Epithelial cell of esophagus (primary cell): ENCODE measurements at places on chromosomes 16 and 17.

- no peak for DNase-seq
Measured at GRCh38 chr16:65772134-65772732, 594.3 kb upstream of the CDH5 start.

- peak; percentile 96 for DNase-seq
Measured at GRCh38 chr16:47574091-47575054, 113.2 kb downstream of the PHKB start.

- peak; percentile 45 for DNase-seq
Measured at GRCh38 chr16:79843631-79844043, 243.1 kb upstream of the MAF start.

DNA sequence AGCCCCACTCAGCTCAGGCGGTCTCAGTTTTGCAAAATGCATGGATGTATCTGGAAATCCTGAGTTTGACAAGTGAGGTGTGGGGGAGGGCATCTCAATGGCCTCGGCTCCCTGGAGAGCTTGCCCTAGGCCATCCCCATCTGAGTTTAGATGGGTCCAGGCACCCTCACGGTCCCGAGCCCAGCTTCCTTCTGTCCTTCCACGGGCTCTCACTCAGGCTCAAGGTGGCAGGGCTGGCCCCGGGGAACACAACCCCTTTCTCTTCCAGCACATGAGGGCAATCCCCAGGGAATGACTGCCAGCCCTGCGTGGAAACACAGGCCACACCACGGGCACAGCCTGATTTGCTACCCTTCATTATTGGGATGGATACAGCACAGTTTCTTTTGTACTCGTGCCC lies 58.4 kb downstream of the AMFR start:
- DNase-seq: no peak

DNA sequence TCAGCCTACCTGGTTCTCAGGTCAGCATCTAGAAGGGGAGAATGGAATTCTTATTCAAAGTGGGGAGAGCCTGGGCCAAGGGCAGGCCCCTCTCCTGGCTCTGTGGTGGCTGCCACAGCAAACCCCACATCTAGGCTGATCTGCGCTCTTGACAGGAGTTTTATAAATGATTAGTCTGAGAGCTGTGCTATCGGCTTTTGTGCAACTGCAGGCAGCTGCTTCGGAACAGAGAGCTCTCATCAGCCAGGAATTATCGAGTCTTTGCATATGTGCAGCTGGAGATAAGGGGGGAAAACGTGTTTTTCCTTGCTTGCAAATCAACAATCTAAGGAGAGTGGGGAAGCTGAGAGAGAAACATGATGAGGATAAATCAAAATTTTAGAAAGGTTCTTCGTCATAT lies 91.7 kb downstream of the HS3ST3A1 start:
- no peak for DNase-seq

DNA sequence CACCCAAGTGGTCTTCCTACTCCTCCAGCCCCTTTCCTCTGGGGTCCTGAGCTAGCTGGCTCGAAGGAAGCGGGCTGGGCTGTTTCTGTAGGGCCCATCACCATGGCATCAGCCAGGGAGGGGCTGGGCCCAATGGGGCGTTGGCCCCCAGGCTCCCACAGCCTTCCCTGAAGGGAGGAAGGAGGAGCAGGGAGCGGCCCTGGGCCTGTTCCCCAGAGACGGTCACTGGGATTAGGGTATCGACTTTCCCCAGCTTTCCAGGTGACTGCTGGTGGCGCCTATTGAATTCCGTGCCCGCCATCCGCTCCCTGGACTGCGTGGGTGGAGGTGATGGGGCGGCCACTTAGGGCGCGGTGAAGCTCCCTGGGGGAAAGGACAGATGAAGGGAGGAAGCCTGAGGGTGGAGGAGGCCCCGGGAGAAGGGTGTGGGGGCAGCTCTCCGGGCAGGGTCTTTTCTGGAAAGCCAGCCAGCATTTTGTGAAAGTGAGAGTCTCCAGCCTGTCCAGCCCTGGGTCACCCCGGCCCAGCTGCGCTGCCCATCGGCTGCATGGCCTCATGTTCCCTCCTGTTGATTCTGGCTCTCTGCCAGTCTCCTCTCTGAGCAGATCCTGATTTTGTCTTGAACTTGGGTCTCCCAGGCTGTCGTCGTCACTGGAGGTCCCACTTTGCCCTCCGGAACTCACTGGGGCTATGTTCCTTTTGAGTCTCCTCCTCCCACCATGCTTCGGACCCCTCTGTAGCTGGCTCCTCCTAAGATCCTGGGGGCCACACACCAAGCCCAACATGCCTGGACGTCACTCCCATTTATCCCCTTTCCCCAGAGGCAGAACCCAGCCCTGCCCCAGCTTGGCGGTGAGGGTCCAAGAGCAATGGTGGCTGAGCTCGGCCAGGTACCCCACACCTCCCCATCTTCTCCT lies 9.8 kb downstream of the NHERF1 start:
- peak; percentile 62 for DNase-seq

DNA sequence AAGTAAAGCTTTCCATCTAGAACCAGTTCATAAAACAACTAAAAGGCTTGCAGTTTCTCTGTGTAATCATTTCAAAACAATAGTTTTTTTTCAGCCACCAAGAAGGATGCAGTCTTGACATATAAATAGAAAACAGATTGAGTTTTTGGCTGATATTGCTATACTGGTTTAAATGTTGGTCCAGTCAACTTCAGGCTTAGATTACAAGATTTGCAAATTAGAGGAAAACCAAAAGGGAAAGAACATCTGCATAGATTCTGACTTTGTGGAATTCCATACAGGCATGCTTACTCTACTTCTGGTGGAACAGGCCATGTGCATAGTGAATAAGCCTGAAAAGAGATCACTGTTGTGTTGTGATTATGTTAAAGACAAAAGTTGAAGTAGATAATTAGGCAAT lies 150.3 kb downstream of the BCAS3 start:
- DNase-seq: no peak

DNA sequence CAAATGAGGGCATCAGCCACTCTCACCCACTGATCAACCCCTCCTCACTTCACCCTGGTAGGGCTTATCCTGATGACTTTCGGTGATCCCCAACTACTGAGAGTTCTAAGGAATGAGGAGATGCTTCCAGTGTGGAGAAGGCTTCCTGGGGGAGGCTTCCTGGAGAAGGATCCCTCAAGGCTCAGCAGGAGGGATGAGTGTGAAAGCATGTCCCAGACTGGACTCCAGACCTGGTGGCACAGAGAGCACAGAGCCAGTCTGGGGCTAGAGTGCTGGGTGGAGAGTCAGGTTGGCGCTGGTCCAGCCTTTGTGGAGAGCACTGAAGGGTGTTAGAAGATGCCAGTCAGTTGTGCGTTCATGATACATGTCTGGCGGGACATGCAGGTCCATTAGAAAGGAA lies 53.7 kb downstream of the PLD6 start:
- no peak for DNase-seq

DNA sequence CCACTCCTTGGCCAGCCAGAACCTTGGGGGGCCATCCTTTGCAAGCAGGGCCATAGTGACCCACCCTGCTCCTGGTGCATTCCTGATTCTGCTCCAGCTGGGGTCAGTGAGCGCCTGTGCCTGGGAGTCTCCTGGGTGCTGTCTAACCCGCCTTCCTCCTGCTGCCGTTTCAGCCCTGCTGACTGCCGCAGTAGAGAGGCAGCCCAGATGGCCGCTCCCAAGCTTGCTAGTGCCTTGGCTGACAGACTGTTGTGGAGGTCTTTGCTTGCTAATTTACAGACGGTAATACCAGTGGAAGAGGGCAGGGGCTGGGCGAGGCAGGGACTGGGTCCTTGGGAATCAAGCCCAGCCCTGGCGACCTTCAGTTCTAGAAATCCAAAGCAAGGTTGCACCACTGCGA lies 99.6 kb downstream of the SOCS1 start:
- no peak for DNase-seq

DNA sequence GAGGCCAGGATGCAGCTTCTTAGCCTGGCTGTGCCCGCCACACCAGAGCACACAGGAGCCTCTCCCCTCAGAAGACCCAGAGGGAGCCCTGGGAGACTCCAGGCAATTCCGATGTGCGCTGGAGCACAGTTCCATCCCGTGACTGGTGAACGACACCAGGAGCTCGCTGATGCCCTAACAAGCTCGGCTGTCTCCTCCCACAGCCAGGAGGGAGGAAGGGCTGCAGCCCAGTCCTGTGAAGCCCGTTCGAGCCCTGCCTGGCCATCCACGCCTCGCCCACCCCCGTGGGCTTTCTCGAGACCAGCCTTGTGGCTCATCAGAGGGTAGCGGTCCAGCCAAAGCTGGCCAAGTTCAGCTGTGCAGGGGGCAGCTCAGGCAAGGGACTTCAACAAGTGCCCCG lies 21.8 kb upstream of the RASD1 start:
- no peak for DNase-seq

GRCh38 chr17:34981538-34982241 lies 1.4 kb downstream of the LIG3 start:
- peak; percentile 27 for DNase-seq

GRCh38 chr16:82651921-82652601 lies 25.3 kb downstream of the CDH13 start:
- DNase-seq: no peak

- no peak for DNase-seq
Measured at GRCh38 chr17:29252101-29252791, 5.6 kb downstream of the CRYBA1 start.

GRCh38 chr16:48029768-48030167 lies 126.0 kb downstream of the ABCC12 start:
- no peak for DNase-seq

- no peak for DNase-seq
Measured at GRCh38 chr16:1125471-1125870, 27.4 kb upstream of the CACNA1H start.

- DNase-seq: no peak
Measured at GRCh38 chr16:12920739-12921138, 19.3 kb downstream of the SHISA9 start.

DNA sequence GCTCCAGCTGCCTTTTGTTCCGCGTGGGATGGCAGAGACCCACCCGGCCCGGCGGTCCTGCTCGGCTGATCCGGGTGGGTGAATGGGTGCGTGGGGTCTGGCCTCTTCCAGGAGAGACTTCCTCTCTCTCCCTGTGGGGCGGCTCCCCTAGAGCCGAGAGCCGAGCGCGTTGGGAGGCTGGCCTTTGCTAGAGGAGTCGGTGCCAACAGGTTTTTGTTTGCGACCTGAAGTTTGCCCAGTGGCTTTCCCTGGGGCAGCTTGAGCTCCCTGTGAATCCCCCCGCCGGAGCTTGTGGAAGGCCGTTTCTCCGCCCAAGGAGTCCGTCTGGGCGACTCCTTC lies 970 bp downstream of the EPN2 start:
- peak; percentile 31 for DNase-seq

- DNase-seq: peak; percentile 3
Measured at GRCh38 chr17:37131669-37132611, 183.2 kb downstream of the AATF start.

- DNase-seq: no peak
Measured at GRCh38 chr17:71192039-71192555, 928.7 kb upstream of the SOX9 start.

GRCh38 chr16:78249056-78249455 lies 149.6 kb downstream of the WWOX start:
- no peak for DNase-seq

DNA sequence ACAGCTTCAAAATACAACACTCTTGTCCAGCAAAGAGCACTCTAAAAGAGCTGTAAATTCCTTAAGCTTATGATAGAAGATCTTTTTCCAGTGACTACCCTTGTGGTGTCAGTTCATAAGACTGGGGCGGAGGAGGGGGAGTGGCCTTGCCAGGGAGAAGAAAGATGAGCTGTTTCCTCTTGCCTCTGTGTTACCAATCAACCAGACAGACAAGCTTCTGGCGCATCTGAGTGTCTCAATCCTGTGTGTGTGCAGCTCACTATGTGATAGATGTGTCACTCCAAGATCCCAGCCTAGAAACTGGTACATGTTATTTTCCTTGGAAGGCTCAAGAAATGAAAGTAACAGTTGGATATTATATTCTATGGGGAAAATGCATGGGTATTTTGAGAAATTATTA lies 167.4 kb upstream of the CACNG3 start:
- peak; percentile 9 for DNase-seq

- no peak for DNase-seq
Measured at GRCh38 chr17:17767887-17768418, 68.8 kb downstream of the SREBF1 start.

GRCh38 chr16:74748616-74749026 lies 26.0 kb downstream of the FA2H start:
- DNase-seq: no peak

- DNase-seq: peak; percentile 7
Measured at GRCh38 chr16:79265701-79266100, 334.8 kb downstream of the MAF start.

DNA sequence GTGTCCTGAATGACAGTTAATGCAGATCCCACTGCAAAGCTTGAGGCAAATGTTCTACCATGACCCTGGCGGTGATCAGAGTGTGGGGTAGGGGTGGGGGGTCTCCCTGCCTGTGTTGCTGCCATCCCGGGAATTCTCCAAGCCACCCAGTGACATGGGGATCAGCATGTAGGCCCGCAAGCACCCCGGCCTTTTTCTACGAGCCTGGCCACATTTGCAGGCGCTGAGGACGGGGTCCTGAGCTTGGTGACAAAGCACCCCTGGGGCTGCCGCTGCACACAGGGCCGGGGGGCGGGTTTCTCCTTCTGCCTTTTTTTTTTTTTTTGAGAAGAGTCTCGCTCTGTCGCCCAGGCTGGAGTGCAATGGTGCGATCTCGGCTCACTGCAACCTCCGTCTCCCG lies 35.8 kb downstream of the SLC7A5 start:
- no peak for DNase-seq

GRCh38 chr16:27450196-27450549 lies 48.2 kb downstream of the IL21R start:
- no peak for DNase-seq

DNA sequence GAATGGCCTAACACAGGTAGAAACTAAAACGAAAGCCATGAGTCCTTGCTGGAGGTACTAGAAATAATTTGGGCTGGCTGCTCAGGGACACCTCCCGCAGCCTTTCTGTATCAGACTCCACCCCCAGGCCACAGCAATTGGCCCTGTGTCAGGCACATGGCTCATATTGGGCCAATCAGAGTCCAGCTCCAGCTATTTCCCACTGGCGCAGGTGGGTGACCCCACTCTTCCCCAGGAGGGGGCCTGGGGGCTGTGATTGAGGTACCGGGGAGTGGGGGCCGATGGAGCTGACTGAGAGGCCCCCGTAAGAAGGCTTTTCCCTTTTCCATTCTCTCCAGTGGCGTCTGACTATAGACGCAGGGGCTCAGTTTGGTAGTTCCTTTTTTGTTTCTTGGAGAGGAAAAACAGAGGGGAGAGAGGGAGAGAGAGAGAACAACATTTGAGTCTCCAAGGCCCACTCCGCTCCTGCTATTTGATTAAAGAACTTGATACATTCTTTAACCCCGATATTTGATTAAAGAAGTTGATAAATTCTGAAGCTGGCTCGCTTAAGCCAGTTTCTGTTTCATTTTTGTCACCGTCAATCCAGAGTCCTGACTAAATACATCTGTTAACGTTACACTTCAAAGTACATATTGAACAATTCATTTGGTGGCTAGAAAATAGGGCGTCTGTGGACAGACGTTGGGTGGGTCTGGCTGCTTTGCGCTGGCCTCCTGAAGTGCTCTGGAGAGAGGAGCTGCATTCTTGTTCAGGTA lies 26.3 kb downstream of the FOXL1 start:
- DNase-seq: no peak
